ENCODE measurements at places on chromosomes 4 and X.

- DNase-seq: no peak
- H3K4me3 ChIP-seq: no peak overlapping the region
- H3K27ac ChIP-seq: no peak overlapping the region
Measured at GRCh38 chrX:40971736-40972135, 113.5 kb upstream of the USP9X start.

DNA sequence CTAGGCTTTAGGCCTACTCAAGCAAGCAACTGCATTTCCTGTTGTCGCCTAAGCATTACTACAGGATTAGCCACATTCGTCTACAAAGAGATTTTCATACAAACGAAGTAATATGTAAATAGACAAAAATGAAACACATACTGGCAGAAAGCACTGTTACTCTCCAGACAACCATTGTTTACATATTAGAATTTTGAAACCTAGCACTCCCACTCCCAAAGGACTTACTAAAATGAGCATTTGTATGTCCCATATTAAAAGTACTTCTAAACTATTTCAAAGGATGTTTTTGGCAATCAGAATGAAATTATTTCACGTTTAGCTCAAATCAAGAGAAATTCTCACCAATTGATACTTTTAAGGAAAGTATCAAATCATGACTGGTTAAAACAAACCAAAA lies 570.8 kb downstream of the PRR32 start:
- H3K27ac ChIP-seq: no peak overlapping the region
- H3K27me3 ChIP-seq: no peaks in the 10 kb centered on the region
- H3K4me1 ChIP-seq: no peaks in the 10 kb centered on the region
- H3K36me3 ChIP-seq: no peaks in the 10 kb centered on the region
- H3K4me3 ChIP-seq: no peak overlapping the region
- DNase-seq: no peak

GRCh38 chrX:45714866-45715265 lies 514.2 kb upstream of the DIPK2B start:
- H3K36me3 ChIP-seq: no peaks in the 10 kb centered on the region
- H3K4me3 ChIP-seq: no peak overlapping the region
- H3K27ac ChIP-seq: no peak overlapping the region
- no peak for DNase-seq
- no peaks in the 10 kb centered on the region for H3K4me1 ChIP-seq

DNA sequence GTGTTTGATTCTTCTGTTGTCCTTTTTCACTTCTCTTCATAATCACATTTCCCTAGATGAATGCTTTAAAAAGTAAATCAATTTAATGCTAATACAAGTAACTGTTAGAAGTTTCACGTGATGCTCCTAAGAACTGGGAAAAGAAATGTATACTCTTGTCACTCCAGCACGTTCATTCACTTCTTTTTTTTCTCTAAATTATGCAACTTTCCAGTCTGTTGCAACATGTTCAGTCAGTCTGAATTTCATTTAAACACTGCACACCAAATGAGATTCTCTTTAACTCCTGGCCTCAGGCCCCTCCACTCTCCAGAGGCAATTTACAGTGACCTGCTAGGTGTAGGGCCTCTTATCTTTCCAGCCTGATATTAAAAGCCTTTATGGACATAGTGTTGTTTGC lies 321.9 kb downstream of the HS3ST1 start:
- H3K36me3 ChIP-seq: no peaks in the 10 kb centered on the region
- H3K27me3 ChIP-seq: no peaks in the 10 kb centered on the region
- no peaks in the 10 kb centered on the region for H3K4me1 ChIP-seq
- no peak overlapping the region for H3K27ac ChIP-seq

All from DND-41 (cell line).